ENCODE measurements at places on chromosomes 4 and X.

GRCh38 chr4:602559-602942 is 22.8 kb upstream of the PDE6B start:
- no peak for DNase-seq

DNA sequence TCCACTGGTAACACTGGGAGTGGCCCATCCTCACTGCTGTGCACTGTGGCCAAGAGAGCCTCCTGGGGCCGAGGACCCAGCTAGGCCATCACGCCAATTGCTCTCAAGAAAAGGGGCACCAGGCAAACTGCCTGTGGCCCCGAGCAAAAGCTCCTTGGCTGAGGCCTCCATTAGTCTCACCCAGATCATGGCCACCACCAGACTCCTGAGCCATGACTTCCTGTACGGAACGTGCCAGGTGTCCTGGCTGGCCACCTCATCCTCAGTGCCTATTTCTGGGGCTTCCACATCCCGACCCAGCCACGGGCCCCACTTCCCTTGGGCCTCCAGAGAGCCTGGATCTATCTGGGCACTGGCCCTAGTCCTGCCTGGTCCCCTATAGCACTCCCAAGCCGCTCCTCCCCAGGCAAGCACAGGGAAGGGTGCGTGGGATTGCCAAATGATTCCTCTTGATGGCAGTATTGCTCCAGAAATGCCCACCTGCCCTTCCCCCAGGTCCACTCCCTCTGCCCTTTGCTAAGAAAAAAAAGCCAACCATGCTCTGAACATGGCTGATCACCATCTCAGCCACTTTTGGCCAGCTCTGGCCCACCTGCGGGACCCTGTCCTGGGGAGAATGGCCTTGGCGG is 212.6 kb upstream of the AGTR2 start:
- no peak for DNase-seq

- no peak for DNase-seq
Measured at GRCh38 chr4:42136371-42136770, 16.1 kb downstream of the BEND4 start.

DNA sequence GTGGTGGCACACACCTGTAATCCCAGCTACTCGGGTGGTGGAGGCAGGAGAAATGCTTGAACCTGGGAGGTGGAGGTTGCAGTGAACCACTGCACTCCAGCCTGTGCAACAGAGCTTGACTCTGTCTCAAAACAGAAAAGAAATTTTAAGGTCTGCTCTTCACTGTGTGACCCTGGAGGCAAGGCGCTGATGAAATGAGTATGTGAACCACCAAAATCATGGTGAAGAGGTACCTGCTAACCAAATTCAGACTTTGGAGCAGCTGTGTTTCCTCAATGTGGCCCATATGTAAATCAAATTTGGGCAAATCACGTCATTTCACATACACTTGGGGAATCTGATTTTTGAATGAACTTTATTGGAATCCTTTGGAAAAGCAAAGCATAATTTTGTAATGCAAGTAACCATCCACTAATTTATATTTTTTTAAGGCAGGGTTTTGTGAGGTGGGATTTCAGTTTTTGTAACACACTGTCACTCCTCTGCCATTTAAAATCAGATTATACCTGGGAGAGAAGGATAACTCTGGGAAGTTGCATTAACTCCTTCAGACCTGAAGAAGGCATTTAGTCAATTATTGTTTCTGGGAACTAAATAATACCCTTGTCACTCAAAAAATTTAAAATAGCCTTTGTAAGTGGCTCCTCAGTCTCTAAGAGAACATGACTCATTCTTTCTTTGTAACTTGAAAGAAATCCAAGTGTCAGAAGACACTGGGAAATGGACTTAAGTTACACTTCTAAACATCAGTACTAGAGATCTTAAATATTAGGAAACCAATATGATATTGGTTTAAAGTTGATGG is 24.0 kb downstream of the DOCK11 start:
- DNase-seq: no peak

GRCh38 chrX:71938371-71938770 is 27.7 kb downstream of the NHSL2 start:
- no peak for DNase-seq

- DNase-seq: no peak
Measured at GRCh38 chr4:103757631-103758030, 37.8 kb upstream of the TACR3 start.

DNA sequence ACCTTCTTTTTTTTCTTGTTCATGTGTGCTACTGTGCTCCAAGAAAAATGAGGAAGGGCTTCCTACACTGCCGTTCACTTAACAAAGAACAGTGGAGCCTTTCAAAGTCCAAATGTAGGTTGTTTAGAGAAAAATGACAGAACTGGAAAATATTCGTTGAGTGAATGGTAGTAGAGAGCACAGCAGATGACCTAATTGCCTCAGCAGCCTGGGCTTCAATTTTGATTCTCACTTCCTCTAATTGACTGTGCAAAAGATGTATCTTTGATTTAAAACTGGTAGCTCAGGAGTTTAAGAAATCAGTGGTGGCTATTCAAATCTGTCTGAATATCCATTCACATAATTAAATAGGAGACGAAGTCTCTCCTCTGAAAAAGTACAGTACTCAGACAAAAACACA is 5.2 kb downstream of the NLGN4X start:
- DNase-seq: no peak

GRCh38 chr4:175253184-175253902 is 335.2 kb downstream of the ADAM29 start:
- no peak for DNase-seq

- DNase-seq: no peak
Measured at GRCh38 chrX:32183066-32183465, 1028.3 kb downstream of the DMD start.

- no peak for DNase-seq
Measured at GRCh38 chr4:161721947-161722346, 441.9 kb downstream of the FSTL5 start.

DNA sequence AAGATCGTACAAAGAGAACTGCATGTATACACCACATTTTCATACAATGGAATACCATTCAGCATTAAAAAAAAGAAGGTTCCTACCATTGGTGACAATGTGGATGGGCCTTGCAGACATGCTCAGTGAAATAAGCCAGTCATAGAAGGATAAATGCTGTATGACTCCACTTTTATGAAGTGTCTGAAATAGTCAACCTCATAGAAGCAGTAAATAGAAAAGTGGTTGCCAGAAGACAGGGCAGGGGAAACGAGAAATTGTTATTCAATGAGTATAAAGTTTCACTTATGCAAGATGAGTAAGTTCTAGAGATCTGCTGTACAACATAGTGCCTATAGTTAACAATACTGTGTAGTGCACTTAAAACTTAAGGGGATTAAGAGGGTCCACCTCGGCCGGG is 257.5 kb upstream of the FTHL17 start:
- DNase-seq: no peak
